CD4-positive, alpha-beta T cell treated with Interleukin-10 for 1 hour (primary cell): ENCODE measurements at places on chromosomes 6 and 20.

GRCh38 chr6:138421089-138421488 is 17.1 kb downstream of the HEBP2 start:
- DNase-seq = no peak

DNA sequence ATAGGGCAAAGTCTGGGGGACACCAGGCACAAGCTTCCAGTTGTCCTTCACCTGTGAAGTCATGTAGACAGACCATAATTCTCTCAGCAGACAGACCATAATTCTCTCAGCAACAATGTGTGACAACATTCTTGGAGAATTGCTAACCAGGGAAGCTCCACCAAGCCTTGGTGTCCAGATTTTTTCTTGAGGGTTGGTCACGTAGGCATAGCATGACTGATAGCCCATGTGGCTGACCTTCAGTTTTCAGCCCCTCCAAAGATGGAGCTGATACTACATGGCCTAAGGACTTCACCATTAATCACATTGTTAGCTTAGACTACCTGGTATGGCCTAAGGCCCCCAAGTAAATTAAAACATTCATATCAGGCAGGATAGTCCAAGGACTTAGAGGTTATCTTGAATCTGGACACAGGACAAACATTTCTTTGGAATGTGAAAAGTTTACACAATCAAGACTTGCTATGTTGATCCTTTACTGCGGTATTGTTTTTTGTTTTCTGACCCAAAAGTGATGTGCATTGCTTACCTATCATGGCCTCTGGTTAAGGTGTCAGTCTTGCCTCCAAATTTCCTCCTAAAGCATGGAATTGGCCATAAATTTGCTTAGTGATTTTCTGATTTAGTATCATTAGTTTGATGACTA is 76.9 kb downstream of the CEP57L1 start:
- DNase-seq = no peak

- DNase-seq = peak; percentile 57
These were observed 100.8 kb downstream of the FAM217A start for GRCh38 chr6:3977875-3978711.

GRCh38 chr6:131638013-131638412 is 911 bp downstream of the ENPP3 start:
- no peak for DNase-seq

DNA sequence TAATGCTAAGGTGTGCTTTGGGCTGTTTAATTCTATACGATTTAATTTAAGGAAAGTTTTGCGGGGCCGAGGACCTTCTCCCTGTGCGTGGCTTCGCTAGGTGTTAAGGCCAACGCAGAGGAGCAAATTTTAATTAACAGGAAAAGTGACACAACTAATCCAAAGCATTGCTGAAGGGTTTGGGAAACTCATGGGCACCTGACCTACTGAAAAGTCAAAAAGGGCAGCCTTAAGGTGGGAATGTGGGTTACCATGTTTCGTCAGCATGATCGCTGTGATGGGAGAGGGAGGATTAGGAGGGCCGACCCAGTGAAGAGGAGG is 415 bp upstream of the CUL9 start:
- no peak for DNase-seq

- DNase-seq = no peak
These were observed 839.5 kb downstream of the FRK start for GRCh38 chr6:115221198-115221597.

DNA sequence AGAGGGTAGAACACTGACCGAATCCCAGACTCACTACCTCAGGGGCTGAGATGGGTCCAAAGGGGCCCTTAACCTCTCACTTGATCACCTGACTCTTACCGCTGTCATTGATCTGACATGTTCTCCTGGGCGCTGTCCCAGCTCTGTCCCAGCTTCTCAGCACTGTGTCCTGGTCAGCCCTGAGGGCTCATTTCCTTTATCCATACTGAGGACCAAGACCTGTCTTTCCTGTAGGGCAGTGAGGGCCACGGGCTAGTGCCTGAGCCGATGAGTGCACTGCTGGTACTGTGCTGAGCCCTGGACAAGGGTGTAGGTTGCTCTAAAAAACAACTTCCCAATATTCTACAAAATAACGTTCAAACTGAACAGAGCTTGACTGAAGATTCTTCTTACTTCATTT is 131.5 kb downstream of the MTHFD1L start:
- no peak for DNase-seq
